ENCODE measurements at places on chromosomes 5 and 9.

GRCh38 chr9:105127863-105128220, 116.6 kb upstream of the SLC44A1 start:
- DNase-seq: no peak

DNA sequence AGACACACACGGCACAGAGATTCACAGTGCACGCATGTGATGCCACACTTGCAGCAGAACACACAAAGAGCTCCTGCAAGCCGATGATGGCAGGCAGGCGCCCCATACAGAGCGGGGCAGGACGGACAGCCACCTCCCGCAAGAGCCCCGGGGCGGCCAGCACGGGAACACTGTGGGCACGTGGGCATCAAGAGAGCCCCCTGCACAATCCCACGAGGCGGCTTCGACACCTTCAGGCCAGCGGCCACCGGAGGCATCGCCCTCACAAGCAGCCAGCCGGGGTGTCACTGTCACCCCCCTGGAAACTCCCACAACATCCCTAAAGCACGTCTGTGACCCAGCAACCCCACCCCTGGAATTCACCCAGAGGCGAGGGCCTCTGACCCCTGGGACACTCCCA, 17.9 kb downstream of the TERT start:
- no peak for DNase-seq

GRCh38 chr5:96528826-96529474, 95.9 kb upstream of the PCSK1 start:
- no peak for DNase-seq

- no peak for DNase-seq
Measured at GRCh38 chr5:138949988-138950387, 74.9 kb upstream of the LRRTM2 start.

DNA sequence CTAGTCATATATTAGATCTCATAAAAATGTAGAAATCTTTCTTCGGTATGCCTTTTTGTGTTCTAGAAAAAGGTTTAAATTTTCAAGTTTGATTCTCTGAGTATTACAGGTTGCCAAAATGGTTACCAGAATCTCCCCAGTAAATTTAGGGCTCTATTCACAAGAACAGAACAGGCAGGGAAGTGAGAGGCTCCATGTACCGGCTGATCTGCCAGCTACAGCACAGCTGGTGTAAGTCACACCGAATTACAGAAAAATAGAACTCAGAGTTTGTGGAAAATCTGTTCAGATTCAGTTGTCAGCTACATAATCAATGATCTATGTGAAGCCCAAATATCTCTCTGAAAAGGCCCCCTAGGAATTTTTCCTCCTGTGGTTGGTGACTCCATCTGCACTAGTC, 10.5 kb downstream of the FAM81B start:
- DNase-seq: no peak

DNA sequence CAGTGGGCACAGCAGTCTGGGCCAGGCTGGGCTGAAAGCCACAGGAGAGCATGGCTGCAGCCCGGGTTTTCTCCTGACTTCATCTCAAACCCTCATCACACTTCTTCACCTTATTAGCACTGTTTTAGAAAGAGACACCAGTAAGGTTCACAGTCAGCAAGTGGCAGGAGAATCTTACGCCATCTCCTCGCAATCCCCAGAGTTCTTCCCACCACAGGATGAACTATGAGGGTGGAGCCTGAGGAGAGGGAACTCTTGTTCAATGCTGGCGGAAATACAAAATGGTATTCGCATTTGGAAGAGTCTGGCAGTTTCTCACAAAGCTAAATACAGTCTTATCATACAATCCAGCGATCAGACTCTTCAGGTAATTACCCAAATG, 14.7 kb downstream of the BICD2 start:
- DNase-seq: no peak

DNA sequence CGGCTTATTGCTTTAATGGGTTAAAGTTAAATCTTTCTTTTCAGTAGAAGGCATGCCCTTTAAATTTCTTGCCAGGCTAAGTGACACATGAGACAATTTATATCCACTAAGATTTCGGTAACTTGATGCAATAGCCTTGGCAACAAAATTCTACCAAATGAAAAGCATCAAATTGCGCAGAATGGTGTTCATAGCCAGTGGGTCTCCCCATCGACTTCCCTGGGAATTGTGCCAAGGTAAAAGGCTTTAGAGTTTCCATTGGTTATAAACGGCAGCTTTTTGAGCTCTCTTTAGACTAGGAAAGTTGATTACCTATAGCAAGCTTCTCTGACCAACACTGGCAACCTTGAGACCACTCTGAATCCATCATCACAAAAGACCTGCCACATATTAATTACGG, 358.4 kb downstream of the ARRDC3 start:
- DNase-seq: no peak

DNA sequence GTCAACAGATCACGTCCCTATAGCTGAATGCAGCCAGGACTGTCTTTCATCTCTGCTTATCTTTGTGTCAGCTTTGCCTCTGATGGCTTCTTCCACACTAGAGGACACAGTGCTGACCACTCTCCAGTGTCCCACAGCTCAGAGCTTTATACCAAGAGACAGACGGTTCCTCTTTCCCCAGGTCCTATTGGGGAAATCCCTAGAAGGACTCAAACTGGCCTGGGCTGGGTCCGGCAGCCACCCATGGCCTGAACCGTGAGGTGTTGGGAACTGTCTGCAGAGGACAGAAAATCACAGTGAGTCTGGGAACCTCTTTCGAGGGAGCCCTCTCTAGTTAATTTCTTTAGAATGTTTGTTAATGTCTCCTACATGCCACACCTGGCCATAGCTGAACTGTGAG, 68.3 kb upstream of the SHB start:
- no peak for DNase-seq

GRCh38 chr9:127541865-127542264, 70.2 kb upstream of the STXBP1 start:
- DNase-seq: no peak

DNA sequence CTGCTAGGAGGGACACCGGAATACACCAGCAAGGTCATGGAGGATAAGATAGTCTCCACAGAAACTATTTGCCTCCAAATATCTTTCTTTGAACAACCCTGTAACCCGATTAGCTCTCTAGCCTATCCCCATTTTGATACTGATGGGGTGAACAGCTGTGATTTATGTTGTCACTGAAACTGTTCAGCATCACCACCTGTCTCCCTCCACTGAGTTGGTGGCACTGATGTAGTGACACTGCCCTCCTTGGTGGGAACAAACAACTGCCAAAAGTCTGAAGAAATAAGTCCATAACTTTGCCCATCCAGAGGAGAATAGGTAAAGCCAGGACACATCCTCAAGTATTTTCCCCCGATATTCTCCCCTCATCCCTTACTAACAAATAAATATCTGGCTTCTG, 24.3 kb upstream of the KCNV2 start:
- no peak for DNase-seq

- no peak for DNase-seq
Measured at GRCh38 chr9:132401824-132402223, 4.8 kb downstream of the TTF1 start.

DNA sequence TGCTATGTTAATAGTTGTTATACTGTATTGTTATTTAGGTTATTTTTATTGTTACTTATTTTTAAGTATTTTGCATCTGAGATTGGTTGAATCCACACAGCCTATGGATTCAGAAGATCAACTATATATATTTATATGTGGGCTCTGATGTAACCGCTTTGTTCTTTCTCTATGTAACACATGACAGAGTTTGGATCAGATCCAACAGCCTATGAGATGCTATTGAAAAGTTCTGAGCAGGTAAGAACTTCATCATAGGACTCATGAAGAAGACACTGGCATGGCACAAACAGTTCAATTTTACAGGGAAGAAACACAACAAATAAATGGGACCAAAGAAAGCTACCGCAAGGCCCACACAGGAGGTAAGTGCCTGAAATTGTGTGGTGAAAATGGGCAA, 93.4 kb downstream of the GNAQ start:
- no peak for DNase-seq

DNA sequence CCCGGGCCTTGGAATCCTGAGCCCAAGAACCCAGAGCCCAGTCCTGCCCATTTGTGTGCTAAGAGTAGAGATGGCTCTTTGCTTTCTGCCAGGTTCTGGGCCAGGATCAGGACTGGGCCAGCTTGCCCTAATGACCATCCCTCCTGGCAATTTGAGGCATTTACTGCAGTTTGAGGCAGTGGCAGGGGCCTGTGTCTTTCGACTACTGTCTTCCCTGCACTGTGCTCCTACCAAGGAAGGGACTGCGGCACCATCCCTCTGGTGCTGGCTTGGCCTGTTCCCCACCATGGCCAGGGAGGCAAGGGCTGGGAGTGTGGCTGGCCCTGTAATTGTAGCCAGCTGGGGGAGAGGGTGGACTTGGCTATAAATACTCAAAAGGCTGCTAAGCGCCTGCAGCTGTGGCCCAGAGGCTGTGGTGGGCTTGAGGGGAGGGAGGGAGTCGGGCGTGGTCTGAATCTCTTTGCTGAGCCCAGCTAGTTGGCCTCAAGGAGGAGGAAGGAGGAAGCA, 4.6 kb downstream of the ENHO start:
- DNase-seq: no peak

DNA sequence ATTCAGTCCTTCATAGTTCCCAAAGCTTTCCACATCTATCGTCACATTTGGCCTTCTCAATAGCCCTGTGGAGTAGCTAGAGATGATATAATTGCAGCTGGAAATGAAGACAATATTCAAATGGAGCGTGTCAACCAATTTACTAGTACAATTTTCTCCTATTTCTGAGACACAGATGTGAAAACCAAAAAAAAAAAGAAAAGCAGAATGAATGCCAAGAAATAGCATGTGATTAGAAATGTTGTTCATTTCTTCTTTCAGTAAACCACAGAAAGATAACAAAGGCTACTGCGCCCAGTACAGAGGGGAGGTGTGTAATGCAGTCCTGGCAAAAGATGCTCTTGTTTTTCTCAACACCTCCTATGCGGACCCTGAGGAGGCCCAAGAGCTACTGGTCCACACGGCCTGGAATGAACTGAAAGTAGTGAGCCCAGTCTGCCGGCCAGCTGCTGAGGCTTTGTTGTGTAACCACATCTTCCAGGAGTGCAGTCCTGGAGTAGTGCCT, 99.0 kb downstream of the MUSK start:
- no peak for DNase-seq

- no peak for DNase-seq
Measured at GRCh38 chr5:6190838-6191237, 187.5 kb downstream of the MED10 start.

DNA sequence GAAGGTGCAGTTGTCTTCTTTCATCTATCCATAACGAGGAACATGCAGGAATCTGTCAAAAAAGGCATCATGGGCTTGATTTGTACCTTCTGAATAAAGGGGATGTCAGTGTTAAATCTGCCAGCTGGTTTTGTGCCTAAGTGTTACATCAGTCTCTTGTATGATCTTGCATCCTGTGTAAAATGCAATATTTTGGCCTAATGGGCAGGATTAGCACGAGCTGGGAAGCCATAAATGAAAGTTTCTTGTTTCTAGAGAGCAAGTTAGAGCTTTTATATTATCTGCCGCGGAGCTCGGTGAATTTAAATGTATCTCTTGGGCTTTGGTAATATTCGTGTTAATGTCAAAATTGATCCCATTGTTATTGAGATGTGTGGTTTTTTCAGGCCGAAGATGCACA, 526.1 kb upstream of the WWC1 start:
- no peak for DNase-seq

DNA sequence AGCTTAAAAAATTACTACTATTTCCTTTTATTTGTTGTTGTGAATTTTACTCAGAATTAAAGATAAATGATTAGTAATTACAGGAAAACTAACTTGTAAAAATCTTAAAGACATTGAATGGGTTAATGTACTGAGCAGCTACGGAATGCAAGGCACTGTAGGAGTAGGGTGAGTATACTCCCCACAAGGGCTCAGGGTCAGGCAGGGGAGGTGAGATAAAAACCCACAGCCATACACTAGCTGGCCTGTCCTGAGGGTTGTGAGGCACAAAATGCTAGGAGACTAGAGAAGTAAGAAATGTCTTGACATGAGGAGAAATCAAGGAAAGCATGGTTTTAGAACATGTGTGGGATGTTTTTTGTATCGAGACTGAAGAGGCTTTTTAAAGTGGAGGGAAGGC, 13.4 kb downstream of the ZBED3 start:
- no peak for DNase-seq

DNA sequence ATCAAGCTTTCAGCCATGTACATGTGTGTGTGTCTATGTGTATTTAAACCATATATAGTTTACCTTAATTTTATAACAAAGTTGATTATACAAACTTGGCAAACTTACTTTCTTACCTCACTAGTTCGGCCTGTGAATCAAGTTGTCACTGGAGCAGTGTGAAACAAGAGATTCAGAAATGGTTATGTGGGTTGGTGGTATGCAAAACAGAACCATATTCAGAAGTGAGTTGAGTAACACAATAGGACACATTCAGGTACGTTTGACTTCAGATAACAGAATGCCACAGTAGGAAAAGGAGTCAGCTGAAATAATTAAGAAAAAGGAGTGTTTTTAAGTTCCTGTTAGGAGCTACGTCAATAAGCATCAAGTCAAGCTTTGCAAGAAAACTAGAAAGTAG, 21.5 kb downstream of the XPA start:
- no peak for DNase-seq

- DNase-seq: no peak
Measured at GRCh38 chr5:179435731-179436315, 90.6 kb upstream of the ADAMTS2 start.

DNA sequence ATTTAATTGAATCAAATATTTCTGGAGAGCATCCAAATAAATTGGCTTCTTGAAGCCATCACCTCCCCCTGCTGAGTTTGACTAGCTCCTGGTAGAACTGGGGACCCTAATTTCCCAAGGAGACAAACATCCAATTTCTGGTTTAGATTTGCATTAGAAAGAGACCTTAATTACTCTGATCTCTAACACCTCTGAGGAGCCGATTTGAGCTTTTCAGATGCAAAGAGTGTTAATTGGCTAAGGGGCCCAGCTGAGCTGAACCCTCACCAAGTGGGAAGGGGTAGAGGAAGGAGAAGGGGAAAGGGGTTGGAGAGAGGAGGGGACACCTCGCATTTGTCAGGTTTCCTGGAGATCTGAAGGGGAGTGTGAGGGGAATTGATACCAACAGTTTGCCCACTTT, 145.4 kb upstream of the SHB start:
- DNase-seq: no peak

DNA sequence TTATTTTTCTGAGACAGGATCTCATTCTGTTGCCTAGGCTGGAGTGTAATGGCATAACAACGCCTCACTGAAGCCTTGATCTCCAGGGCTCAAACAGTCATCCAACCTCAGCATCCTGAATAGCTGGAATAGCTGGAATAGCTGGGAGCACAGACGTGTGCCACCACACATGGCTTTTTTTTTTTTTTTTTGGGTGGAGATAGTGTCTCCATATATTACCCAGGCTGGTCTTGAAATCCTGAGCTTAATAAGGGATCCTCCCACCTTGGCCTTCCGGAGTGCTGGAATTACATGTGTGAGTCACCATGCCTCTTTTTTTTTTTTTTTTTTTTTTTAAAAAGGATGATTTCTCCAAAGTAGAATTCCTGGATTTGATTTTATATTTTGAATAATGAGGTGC, 60.7 kb downstream of the NSD1 start:
- no peak for DNase-seq

DNA sequence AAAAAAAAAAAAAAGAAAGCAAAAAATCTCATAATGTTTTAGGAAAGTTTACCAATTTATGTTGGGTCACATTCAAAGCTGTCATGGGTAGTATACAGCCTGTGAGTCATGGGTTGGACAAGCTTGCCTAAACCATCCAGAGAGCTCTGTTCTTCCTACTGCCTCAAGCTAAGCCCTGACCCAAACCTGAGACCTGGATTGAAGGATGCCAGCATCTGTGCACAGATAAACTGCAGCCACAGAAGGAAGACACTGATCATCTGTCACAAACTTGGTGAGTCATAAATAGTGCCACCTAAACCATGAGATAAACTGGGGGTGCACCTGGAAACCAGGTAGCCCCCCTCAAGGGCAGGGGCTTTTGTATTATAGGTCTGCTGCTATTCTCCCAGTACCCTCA, 31.0 kb downstream of the CSF2 start:
- DNase-seq: no peak
